ENCODE measurements at places on chromosomes 12 and 14.

GRCh38 chr12:103139876-103140275, 182.4 kb downstream of the ASCL1 start:
- no peak for DNase-seq

- DNase-seq = no peak
Observed at GRCh38 chr12:127980585-127980984, 286.4 kb upstream of the TMEM132C start.

GRCh38 chr14:34018125-34018524, 67.3 kb upstream of the EGLN3 start:
- DNase-seq = no peak

DNA sequence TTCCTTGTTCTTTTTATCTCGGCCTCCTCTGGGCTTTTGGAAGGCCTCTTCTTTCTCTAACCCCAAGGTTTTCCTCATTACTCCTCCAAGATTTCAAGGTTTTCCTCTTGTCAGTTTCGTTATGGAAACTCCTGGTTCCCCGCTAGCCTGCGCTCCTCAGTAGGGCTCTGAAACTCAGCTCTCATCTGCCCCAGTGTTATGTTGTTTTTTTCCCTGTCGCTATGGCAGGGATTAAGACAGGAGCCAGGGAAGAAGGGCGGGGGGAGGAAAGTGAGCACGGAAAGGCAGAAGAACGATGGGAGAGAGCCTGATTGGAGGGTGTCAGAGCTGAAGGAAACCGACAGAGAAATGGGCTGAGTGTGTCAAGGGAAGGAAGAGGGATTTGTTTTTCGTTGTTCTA, 26.5 kb upstream of the JDP2 start:
- no peak for DNase-seq

- DNase-seq = no peak
Observed at GRCh38 chr12:82357845-82358199, 365 bp downstream of the CCDC59 start.

- DNase-seq = no peak
Observed at GRCh38 chr12:16602412-16602811, 3.5 kb downstream of the LMO3 start.

DNA sequence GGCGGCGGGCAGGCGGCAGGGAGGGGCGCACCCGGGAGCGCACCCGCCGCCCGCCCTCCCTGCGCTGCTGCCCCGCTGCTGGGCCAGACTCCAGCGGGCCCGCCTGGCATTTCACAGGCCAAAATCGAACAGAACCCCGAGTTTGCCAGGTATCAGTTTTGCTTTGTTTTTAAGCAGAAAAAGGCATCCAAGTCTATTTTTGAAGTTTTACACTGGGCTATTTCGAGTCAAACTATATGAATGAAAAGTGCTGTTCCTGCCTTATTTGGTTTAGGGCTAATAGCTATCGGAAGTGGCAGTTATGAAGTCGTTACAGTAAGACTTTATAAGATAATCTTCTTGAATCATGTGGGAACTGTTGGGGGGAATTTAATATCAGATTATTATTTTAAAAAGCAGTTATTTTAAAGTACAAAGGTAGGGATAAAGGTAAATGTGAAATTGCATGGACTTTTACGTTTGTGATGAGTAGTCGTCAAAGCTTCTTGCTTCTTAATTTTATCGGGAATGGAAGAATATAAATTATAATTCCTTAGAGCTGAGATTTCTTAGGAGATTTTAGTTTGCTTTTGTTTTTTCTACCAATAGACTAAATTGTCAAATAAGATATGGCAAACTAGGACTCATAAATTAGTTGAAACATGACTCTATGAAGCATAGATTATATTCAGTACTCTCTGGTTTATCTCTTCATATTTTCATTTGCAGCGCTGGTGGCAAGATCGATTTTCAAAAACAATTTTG, 1.1 kb downstream of the MSRB3 start:
- DNase-seq = no peak

- no peak for DNase-seq
Observed at GRCh38 chr12:96187956-96188355, 6.2 kb upstream of the ELK3 start.

DNA sequence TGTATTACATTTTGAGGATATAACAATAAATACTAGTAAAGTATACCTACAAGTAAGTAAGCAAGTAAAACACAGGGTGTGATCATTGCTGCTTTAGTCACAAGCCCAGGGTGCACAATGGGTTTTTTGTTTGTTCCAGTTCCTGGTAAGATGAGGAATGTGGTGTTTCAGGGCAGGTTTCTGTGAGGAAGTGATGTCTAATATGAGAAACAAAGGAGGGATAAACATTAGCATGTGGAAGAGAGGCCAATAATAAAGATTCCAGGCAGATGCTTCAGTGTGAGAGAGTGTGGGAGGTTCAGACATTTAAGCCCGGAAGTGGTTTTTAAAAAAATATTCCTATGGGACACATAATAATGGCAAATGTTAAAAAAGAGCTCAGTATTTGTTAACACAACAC, 808.1 kb upstream of the USP15 start:
- DNase-seq = no peak

GRCh38 chr12:2722806-2723205, 72.0 kb upstream of the FKBP4 start:
- DNase-seq = no peak

- peak; percentile 81 for DNase-seq
Observed at GRCh38 chr12:75724928-75725312, 213.5 kb upstream of the KRR1 start.

- DNase-seq = no peak
Observed at GRCh38 chr12:52956987-52957386, 8.1 kb downstream of the KRT18 start.

DNA sequence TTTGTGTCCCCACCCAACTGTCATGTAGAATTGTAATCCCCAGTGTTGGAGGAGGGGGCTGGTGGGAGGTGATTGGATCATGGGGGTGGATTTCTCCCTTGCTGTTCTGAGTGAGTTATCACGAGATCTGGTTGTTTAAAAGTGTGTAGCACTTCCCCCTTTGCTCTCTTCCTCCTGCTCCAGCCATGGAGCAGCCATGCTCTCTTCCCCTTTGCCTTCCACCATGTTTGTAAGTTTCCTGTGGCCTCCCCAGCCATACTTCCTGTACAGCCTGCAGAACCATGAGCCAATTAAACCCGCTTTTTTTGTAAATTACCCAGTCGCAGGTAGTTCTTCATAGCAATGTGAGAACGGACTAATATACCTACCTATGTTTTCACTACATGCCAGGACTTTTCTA, 2.6 kb upstream of the POC1B start:
- DNase-seq = no peak

DNA sequence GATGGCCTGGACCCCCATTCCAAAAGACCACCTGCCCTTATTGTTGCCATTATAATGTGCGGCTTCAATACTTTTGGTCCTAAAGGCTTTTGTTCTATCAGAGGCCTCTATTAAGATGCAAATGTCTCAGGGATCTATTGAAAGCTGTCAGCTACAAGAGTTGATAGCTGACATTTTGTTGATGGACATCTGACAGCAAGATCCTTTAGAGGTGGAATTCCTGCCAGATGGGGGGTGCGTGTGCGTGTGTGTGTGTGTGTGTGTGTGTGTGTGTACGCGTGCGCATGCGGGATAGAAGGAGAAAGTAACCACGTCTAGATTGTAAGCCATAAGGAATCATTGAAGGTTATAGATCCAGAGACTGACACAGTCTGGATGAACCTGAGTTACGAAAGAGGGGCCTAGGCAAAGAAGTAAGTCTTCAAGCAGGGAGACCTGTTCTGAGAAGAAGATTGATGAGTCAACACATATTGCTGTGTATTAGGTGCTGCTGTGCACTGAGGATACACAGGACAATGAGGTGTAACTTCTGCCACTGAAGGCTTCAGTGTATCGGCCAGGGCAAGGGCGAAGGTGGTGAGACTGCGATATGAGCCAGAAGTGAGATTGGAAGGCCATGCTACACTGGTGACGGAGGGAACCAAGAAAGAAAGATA, 89.2 kb downstream of the PRMT8 start:
- DNase-seq = no peak

DNA sequence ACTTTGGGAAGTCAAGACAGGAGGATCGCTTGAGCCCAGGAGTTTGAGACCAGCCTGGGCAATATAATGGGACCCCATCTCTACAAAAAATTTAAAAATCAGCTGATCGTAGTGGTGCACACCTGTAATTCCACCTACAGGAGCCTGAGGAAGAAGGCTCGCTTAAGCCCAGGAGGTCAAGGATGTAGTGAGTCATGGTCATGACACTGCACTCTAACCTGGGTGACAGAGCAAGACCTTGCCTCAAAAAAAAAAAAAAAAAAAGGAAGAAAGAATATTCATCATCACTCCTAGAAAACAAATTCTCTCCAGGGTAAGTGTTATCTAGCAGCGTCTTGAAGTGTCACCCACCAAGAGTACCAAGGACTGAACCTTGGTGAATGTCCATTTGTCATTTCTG, 34.2 kb upstream of the PLXNC1 start:
- no peak for DNase-seq

GRCh38 chr12:69101505-69101904, 137.9 kb upstream of the CPSF6 start:
- no peak for DNase-seq

GRCh38 chr12:68971404-68971803, 38.4 kb upstream of the CPM start:
- DNase-seq = no peak

- DNase-seq = no peak
Observed at GRCh38 chr12:87231818-87232217, 797.4 kb downstream of the C12orf50 start.

GRCh38 chr14:54058505-54058904, 101.9 kb upstream of the BMP4 start:
- no peak for DNase-seq

GRCh38 chr14:57209561-57209960, 59.1 kb downstream of the EXOC5 start:
- DNase-seq = no peak

GRCh38 chr12:82797480-82797879, 110.8 kb downstream of the TMTC2 start:
- DNase-seq = no peak

GRCh38 chr14:68239988-68240771, 420.6 kb downstream of the RAD51B start:
- DNase-seq = no peak

- DNase-seq = no peak
Observed at GRCh38 chr14:102392506-102392905, 29.8 kb downstream of the TECPR2 start.

DNA sequence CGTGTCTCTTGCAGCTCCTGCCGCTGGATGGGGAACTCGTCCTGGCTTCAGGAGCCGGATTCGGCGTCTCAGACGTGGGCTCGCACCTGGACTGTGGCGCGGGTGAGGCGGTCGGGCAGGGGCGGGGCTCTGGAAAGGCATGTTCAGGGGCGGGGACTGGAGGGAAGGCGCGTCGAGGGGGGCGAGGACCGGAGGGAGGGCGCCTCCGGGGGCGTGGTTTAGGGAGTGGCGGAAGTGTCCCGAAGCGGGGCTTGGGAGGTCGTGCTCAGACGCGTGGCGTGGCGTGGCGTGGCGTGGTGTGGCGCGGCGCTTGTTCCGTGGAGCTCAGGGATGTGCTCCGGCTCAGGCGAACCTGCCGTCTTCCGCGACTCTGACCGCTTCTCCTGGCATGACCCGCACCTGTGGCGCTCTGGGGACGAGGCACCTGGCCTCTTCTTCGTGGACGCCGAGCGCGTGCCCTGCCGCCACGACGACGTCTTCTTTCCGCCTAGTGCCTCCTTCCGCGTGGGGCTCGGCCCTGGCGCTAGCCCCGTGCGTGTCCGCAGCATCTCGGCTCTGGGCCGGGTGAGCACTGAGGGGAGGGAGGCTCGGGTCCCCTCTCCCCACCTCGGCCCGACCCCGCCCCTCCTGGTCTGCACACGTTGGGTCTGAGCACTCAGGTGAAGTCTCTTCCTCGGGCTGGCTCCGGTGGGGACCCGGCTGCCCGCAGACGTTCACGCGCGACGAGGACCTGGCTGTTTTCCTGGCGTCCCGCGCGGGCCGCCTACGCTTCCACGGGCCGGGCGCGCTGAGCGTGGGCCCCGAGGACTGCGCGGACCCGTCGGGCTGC, 6.2 kb downstream of the AMN start:
- peak; percentile 54 for DNase-seq

GRCh38 chr12:116735951-116736599, 1.8 kb downstream of the SPRING1 start:
- DNase-seq = no peak

DNA sequence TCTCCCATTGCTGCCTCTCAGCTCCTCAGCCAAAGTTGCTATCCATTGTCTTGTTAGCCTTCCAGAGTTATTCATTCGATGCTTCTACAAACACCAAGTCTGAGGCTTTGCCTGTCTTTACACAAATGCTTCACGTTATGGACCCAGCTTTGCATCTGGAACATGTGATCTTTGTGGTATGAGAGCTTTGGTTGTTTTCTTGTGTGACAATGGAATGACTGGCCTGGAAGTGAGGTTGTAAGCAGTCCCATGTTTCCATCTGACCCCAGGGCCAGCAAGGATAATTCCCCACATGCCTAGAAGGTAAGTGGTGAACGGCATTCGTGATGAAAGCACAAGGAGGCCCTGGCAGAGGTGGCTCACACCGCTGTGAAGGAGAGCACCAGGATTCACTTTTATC, 866.7 kb upstream of the TMEM132C start:
- DNase-seq = no peak

- DNase-seq = no peak
Observed at GRCh38 chr14:31988244-31988643, 88.9 kb upstream of the ARHGAP5 start.

DNA sequence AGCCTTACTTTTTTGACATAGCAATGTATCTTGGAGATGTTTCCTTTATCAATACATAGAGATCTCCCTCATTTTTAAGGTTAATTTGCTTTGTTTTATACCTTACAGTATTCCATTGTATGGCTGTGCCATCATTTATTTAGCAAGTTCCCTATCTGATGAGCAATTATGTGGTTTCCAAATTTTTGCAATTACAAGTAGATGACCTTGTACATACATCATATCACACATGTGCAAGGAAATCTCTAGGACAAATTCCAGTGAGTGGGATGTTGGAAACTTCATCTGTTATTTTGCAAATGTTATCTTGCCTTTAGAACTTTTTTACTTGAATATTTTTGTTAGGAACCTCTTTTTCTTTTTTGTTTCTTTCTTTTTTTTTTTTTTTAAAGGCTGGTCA, 49.7 kb downstream of the DRAM1 start:
- DNase-seq = no peak

GRCh38 chr12:44976246-44976645, 74.7 kb downstream of the DBX2 start:
- no peak for DNase-seq

DNA sequence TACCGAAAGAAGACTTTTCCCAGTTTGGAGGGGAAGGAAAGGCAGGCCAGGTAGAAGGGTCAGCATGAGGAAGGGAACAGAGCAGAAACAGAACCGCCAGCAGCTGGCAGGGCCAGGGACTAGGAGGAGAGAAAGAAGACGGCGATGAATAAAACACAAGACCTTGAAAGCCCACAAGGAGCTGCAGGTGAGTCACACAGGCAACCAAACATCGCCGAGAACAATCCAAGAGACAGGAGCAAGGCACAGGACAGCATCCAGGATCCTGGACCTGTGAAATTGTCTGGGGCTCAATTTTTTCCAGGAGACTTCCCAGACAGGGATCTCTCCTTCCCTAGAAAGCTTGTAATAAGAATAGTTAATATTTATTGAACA, 47.3 kb downstream of the NUAK1 start:
- DNase-seq = no peak
